Nucleus accumbens (tissue), 56 donors: ENCODE measurements at places on chromosomes 1 and 21.

GRCh38 chr21:41685511-41686149 lies 81.2 kb downstream of the RIPK4 start:
- no peak for DNase-seq

DNA sequence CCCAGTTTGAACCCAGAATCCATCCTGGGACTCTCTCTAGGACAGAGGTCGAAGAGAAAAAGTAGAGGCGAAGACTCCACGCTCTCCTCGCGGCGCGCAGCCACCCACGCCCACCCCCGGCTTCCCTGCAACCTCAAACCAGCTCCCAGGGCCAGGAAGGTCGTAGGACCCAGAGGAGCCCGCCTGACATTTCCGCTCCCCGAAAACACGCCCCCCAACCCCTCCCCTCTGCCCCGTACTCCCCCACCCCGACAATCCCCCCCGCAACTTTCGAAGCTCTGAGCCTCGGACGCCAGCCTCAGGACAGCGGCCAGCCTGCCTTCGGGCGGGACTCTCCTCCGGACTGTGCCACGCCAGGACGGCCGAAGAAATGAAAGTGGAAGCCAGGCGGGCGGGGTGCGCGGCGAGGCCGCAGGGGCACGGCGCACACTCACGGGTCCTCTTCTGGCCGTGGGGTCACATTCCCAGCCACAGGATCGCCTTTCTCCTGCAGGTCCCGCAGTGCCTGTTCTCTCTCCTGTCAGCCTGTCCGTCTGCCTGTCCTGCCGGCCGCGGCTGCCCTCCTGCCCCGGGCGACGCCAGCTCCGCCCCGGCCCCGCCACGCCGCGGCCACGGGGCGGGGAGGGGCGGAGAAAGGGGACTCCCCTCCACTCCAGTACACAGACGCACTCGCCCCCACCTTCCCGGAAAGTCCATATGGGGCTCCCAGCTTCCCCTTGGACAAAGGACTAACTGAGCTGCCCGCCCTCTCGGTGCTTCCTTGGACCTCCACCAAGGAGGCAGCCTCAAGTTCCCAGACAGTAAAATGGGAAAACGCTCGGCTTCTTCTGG lies at the start of gene MOB3C:
Gene MOB3C, minus strand, starts transcription at position 535 of the 831 bp plus-strand sequence. CDS start 3,490 bp downstream, outside the sequence.
- DNase-seq = peak; percentile 58

DNA sequence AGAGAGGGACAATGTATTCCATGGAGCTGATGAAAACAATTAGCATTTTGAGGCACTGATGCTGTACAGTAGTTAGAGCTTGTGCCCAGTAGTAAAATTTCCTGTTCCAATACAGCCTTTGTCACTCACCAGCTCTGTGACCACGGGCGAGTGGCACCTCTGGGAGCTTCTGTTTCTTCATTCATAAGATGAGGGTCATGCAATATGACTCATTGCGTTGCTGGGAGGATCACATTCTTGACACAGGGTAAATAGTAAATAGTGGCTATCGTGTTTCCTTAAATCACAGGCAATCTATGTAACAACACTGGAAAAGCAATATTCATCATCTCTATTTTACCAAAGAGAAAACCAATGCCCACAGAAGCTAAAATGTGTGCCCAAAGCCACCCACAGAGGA lies 4.5 kb upstream of the LRRC52 start:
- no peak for DNase-seq

GRCh38 chr1:244836584-244836983 lies 1.1 kb downstream of the COX20 start:
- no peak for DNase-seq

GRCh38 chr1:153977250-153978240 lies at the start of gene JTB:
Gene JTB, minus strand, starts transcription at chr1:153977674. Its CDS starts 422 bp downstream, at chr1:153977252.
- DNase-seq = peak; percentile 81

DNA sequence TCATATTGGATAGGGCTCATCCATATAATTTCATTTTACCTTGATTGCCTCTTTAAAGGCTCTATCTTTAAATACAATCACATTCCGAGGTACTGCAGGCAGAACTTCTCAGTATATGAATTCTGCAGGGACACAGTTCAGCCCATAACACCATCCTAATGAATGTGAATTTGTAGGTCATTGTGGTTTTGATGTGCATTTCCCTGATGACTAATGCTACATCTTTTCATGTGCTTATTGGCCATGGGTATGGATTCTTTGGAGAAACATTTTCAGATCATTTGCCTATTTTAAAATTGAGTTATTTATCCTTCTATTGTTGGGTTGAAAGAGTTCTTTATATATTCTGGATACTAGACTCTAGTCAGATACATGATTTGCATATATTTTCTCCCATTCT lies 9.6 kb upstream of the RPS6KC1 start:
- no peak for DNase-seq

DNA sequence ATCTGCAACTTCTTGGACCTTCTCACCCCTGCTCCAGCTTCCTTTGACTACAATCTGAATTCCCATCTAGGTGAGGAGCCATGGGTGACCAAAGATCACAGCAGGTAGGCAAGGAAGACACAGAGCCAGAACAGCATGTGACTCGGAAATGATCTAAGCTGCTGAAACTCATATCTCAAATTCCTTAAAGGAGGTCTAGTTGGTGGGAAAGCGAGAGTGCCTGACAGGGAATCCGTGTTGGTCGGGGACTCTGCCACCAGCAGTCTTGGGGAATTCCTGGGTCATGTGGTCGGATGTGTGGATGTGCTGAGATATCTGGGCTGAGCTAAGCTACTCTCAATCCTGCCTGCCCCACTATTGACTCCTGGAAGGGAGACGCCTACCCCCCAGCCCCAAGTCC lies 3.2 kb upstream of the NUAK2 start:
- no peak for DNase-seq

GRCh38 chr1:175984813-175985212 lies 222.3 kb downstream of the COP1 start:
- no peak for DNase-seq
